Sciatic nerve (tissue), 2 donors: ENCODE measurements at places on chromosomes 16 and 17.

DNA sequence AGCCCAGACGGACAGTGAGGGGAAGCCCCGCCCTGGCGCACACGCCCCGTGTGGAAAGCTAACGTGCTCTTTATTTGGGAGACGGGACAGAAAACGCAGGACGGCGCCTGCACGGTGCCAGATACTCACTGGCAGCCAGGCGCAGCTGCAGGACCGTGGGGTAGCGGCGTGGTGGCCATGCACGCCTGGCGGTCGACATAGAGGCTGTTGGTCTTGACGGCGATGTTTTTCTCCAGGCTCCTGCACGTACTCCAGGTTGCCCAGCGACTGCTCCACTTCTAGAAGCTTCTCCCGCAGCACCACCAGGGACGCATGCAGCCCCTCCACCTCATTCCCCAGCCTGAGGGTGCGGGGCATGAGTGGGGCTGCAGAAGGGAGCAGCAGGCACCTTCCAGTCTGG lies 5.1 kb upstream of the C1QTNF8 start:
- no peak for DNase-seq

- no peak for DNase-seq
Observed at GRCh38 chr16:79500286-79500685, 100.3 kb downstream of the MAF start.

GRCh38 chr16:67726106-67727034 lies 7.3 kb upstream of the GFOD2 start:
- DNase-seq, result no peak

DNA sequence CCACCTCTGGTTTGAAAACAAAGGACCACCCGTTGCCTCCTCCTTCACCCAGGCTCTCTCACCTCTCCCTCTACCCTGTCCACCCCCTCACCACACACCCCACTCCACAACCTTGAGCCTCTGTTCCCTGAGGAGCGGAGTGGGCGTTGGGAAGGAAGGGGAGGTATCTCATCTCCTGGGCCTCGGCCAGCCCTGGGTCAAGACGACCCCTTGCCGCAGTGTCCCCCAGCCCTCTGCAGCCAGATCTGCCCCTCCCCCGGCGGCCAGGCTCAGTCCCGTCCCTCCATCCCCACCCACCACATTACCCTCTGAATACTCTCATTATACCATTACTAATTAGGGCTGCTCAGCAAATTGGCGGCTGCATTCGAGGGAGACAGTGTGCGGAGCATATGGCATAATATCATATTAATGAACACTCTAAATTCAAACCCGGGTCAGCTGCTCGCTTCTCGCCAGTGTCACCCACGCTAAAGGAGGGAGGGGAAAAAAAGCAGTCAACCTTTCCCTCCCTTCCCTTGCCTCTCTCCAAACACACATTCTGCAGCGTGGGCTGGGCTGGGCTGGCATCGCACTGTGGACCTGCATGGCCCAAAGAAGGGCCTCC lies 123.2 kb upstream of the LHX1 start:
- DNase-seq, result no peak

- DNase-seq, result no peak
Observed at GRCh38 chr16:58280146-58280845, 14.5 kb downstream of the PRSS54 start.

GRCh38 chr17:47009759-47010594 lies 30.9 kb upstream of the RPRML start:
- no peak for DNase-seq

- DNase-seq, result no peak
Observed at GRCh38 chr16:51592535-51593300, 441.6 kb upstream of the SALL1 start.

GRCh38 chr16:29876594-29877249 lies 13.7 kb upstream of the CDIPT start:
- no peak for DNase-seq

GRCh38 chr16:82340531-82340930 lies 170.5 kb upstream of the MPHOSPH6 start:
- no peak for DNase-seq

DNA sequence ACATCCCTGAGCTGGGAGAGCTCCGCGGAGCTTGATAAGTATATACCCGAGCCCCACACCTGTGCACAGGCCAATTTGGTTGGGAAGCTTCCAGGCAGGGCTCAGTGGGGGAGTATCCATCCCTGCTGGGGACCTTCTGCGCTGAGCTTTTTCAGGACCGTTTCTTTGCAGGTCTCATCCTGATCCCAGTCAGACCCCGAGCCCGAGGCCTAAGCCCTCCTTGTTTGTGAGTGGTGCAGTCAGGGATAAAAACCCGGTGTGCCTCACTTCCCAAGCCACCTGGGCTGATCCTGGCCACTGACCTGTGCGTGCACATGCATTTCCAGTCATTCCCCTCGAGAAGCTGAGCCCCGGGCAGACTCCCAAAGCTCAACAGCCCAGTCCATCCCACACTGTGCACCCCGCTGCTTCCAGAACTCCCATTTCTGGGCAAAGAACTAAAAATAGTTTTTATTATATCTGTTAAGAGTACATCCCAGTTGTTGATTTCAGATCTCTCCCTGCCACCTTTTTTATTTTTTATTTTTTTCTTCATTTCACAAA lies 27.3 kb upstream of the NAT9 start:
- DNase-seq, result no peak

GRCh38 chr16:60027351-60027750 lies 1293.2 kb upstream of the GOT2 start:
- DNase-seq, result no peak

DNA sequence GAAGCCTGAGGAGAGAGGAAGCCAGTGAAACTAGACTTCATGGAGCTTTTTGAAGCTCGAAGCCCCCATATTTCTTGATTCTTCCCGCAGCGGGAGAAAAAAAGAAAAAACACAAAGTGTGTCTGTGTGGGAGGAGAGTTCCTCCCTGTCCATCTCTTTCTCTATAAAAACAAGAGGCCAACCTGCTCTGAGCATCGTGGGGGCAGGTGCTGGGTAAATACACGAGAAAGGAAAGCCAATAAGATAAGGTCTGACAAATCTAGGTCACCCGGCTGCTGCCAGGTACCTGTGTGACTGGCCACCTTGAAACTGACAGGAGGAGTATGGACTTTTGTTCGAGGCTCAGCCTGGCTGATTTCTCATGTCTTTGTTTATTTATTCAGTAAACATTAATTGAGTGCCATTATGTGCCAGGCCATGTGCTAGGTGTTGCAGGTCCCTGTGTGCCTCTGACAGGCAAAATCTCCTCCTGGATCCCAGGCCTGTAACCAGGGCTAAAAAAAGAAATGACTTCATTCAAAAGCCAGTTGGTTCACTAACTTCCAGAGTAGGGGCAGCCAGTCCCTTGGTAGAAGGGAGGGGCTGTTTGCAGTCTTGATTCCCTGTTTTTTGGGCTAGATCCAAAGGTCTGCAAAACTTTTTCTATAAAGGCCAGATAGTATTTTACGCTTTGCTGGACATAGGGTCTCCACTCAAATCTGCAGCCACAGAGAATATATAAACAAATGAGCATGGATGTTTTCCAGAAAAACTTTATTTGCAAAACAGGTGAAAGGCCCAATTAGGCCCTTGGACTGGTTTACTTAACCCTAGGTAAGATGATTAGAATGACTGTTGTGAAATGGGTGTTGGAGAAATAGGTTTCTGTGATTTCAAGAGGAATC lies 35.6 kb downstream of the YPEL2 start:
- DNase-seq, result no peak

DNA sequence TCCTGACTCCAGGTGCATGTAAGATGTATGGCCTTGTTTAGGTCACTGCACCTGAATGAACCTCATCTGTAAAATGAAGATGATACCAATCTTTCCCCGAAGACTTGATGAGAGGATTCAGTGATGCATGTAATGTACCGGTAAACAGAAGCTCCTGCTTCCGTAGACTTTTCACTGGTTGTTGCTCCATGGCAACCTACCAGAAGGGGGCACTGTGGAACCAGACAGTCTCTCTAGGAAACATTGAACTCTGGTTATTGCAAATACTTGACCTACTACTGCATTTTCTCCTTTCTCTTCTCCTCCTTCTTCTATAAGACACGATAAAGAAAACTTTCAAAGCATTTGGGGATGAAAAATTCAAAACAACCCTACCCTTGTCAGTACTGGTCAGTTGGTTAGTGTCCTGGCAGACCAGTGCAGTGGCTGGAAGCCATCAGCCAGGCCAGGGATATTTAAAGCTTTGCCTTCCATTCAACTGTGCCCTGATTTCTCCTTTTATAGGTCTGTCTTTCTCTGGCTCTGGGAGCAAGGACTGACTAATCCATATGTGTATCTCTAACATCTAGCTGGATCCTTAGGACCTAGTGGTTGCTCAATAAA lies 667.4 kb upstream of the SALL1 start:
- no peak for DNase-seq

GRCh38 chr16:4314532-4315185 lies 1.2 kb upstream of the GLIS2 start:
- no peak for DNase-seq

GRCh38 chr17:82240506-82241182 lies 11.8 kb downstream of the SLC16A3 start:
- DNase-seq, result no peak

DNA sequence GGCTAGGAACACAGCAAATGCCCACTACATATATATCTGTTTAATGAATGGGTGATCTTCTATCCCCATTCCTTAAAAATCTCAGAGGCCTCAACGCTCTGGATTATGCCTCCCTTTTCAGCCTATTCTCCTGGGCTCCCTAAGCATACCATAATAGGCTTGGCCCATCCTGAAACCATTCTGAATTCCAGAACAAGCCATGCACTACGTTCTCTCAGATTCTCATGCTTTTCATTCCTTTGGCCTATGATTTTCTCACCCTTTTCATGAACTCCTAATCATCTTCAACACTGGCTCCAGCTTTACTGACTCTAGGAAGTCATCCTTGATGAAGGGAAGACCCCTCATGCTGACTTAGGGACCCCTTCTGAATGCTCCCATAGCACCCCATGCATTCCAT lies 71.1 kb downstream of the RPGRIP1L start:
- no peak for DNase-seq

DNA sequence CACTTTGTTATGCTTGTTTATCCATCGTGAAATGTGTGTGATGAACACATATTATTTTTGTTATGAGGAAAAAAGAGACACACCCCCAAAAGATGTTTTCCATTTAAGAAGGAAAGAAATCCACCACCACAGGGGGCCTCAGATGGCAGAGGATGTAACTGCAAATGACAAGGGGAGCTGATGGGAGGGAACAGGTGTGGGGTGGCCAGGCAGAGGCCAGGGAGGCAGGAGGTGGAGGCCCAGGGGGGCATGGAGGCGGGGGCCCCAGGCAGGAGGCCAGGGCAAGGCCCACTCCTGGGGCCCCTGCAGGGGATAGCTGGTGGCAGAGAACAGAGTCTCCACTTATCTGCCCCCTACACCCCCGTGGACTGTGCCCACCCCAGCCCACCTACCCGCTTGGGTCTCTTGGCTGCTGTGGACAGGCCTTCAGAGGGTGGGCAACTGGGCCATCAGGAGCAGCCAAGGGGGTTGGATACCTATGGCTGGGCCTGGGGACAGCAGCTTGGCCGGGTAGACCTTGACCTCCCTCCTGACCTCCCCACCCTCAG lies 28.0 kb downstream of the PPL start:
- no peak for DNase-seq

DNA sequence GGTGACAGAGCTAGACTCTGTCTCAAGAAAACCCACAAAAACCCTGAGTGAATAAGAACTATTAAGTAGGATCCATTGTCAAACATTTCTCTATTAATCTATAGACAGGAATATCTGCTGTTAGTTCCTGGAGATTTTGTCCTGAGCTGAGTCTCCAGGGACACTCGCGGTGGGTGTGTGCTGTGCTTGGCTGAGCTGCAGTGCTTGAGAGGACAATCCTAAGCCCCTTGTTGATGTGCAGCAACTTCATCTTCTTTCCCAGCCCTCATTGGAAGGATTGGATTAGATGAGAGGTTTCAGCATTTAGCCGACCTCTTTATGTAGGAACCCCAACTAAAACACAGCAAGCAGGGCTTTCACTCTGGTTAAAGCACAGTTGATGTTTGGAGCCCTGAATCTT lies 33.3 kb downstream of the NDEL1 start:
- no peak for DNase-seq

- no peak for DNase-seq
Observed at GRCh38 chr16:674968-675883, at the start of gene RHBDL1. TSS of gene RHBDL1 (plus strand) at chr16:675671. CDS start at chr16:675791, 120 bp downstream.

GRCh38 chr16:31400191-31400590 lies 7.1 kb downstream of the ITGAD start:
- DNase-seq, result no peak

GRCh38 chr17:32504166-32504990 lies 17.6 kb downstream of the CDK5R1 start:
- no peak for DNase-seq

DNA sequence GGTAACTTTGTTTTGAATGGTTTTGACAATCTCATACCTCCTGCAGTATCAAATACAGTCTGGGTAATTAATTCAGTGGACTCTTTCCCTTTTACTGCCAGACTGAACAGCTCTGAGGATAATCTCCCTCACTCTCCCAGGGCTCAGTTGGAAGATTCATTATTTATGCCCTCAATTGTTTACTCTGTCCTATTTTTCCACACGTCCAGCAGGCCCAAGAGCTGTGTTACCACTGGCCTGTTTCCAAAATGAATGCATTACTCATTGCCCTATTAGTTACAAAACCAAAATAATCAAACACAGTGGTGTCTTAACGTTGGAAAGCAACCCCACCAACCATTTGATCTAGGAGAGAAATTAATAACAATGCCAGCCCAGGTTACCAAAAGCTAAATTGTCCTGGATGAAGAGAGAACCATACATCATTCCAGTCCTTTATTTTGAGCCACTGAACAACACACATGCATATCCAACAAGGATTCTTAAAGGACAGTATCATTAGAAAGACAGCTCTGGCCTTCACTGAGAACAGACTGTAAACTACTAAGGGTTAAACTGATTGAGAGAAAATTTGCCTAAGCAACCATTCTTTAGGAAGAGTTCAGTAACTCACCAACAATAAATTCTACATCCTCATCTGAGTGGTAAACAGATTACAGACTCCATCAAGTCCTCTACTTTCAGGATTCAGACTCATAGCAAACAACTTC lies 34.5 kb downstream of the FAM222B start:
- DNase-seq, result no peak

GRCh38 chr16:19132898-19133297 lies 19.1 kb downstream of the ITPRIPL2 start:
- no peak for DNase-seq

GRCh38 chr17:56291226-56291805 lies 138.0 kb downstream of the ANKFN1 start:
- DNase-seq, result no peak

DNA sequence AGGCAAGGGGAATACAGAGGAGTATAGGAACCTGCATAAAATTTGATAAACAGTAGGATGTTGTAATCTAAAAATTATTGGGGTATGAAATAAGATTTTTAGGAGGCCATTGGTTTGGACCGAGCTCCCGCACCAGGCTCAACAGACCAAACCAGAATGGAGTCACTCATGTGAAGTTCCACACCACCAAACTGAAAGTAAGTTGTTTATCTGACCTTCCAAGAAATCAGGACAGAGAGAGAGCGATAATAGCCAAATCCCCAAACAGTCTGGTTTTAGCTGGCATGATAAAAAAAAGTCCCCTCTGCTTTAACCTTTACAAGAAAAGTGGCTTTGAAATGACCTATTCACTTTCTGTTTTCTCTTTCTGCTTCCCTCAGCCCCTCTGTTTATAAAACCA lies 45.7 kb upstream of the SIAH1 start:
- no peak for DNase-seq

GRCh38 chr16:77723108-77723514 lies 797 bp downstream of the NUDT7 start:
- no peak for DNase-seq
